Ovary (tissue), 10 donors: ENCODE measurements at places on chromosomes 1 and 21. TPM values are rescaled to one million over a fixed set of nuclear protein-coding genes. Genes with fewer than 3 reads are reported as not detected.

The ENAH gene
- polyA plus RNA-seq: 40.1 TPM

The TCEA3 gene
- polyA plus RNA-seq: 73.8 TPM

The CCDC27 gene
- 0.05 TPM for polyA plus RNA-seq

The HFM1 gene
- 2.9 TPM for polyA plus RNA-seq

The SERPINC1 gene
- polyA plus RNA-seq: 0.37 TPM

The KCNE1 gene
- polyA plus RNA-seq: 0.21 TPM

DNA sequence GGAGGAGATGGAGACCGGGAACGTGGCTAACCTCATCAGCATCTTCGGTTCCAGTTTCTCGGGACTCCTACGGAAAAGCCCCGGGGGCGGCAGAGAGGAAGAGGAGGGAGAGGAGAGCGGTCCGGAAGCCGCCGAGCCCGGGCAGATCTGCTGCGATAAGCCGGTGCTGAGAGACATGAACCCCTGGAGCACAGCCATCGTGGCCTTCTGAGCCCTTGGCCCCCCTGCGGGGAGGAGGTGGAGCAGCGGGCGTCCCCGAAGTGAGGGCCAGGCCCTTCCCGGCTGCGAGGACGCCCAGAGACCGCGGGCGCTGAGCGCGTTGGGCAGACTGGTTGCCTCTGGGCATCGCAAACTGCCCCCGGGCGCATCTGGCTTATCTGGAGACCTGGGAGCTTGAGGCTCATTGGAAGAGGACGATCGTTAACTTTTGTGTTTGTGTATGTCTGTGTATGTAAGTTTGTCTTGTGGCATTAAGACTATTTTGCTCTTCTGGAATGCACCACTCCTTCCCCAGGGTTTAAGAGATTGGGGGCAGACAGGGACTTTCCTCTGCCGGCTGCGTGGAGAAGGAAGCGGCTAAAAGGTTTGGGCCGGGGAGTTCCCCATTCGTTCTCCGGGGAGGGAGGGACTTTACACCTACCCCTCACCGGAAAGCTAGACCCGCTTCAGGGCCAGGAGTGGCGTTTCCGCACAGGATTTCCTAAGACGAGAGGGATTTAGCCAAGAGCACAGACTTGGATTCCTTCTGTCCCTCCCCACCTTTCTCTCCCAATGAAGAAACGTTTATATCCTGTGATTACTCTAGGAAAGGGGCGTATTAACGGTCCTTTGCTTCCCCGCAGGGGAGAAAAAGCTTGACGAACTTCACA lies 1.4 kb downstream of the IER5 start:
- DNase-seq: peak; percentile 44

DNA sequence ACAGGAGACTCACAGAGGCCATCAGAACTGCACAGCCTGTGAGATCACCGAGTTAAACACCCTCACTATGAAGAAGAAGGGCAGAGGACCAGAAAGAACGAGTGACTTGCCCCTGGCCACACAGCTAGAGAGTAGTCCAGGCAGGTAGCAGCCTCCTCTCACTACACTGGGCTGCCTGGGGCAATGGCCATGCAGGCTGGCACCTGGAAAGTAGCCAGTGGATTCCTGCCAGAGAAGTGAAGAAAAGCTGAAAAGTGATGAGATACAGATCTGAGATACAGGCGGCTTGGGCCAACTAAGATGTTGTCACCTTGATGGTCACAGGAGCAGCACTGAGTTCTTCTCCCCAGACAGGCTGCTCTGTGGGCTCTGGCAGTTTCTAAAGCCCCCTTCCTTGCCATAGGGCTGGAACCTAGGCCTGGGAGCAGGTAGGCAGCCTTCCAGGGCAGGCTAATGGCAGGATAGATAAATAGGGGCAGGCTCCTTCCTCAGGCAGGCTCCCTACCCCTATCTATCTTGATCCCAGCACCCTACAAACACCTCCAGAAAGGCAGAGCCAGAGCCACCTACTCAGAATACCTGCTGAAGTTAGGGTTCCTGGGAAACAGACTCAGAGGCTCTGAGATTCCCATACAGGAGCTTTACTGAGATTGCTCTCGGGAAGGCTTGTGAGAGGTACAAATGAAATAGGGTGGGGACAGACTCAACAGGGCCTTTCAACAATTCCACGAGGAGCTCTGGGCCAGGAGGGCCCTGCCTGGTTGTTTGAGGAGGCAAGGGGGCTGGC lies 106.3 kb downstream of the BEND5 start:
- DNase-seq: no peak

DNA sequence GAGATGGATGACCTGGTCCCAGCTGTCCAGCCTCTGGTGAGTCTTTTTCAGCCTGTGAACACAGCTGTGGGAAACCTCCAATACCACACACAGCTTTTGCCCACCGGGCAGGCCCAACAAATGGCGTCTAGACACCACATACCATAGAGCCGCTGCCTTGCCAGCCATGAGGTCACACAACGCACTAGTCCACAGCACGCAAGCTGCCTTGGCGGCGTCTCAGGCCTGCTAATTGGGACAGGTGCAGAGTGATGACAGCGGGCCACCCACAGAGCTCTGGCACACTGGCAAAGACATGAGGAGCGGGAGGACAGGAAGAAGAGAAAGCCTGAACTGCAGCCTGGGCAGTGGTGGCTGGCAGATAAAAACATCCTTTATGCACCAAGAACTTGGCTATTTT lies 125.5 kb downstream of the ADAMTS1 start:
- DNase-seq: no peak

DNA sequence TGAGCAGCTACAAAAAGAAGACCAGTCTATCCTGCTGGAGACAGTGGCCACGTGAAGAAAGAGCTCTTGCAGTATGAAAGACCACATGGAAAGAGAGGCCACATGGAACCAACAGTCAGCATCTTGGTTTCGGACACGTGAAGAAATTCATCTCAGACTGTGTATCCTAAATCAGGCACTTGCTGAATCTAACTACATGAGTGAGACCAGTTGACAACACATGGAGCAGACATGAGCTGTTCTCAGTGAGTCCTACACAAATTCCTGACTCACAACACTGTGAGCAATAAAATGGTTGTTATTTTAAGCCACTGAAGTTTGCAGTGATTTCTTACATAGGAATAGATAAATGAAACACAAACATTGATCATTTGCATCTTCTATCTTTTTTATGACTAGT lies 2.4 kb upstream of the TAF1A start:
- DNase-seq: no peak

GRCh38 chr1:20114021-20114648 lies 5.2 kb downstream of the PLA2G2D start:
- no peak for DNase-seq

DNA sequence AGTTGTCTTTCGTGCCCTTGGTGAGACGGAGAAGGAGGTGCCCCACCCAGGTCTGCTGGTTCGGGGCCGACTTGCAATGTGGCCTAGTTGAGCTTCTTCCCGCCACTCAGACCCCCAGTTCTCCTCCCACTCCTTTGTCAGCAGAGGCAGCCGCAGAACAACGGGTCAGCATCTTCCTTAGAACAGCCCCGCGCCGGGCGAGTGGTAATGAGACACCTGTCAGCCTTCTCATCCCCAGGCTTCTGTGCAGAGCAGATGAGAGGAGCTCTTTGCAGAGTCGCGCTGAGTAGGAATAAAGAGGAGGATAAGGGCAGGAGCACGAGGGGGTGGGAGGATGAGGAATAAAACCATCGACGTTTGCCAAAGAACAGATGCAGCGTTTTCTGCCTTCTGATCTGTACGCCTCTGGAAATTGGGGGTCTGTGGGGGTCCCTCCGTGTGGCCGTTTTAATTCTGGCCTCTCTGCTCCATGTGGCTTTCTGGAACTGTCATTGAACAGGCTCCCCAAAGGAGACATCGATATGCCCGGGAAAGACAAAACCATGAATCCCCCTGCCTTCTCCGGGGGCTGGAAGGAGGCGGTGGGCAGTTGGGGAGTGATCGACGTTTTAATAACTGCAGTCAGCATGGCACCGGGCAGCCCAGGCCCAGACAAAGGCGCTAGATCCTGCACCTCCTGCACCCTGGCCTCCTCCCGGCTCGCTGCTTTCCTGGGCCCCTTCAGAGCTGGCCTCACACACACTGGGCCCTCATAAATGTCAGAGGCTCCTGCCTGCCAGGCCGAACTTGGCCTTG lies 27.5 kb upstream of the IGSF21 start:
- no peak for DNase-seq

DNA sequence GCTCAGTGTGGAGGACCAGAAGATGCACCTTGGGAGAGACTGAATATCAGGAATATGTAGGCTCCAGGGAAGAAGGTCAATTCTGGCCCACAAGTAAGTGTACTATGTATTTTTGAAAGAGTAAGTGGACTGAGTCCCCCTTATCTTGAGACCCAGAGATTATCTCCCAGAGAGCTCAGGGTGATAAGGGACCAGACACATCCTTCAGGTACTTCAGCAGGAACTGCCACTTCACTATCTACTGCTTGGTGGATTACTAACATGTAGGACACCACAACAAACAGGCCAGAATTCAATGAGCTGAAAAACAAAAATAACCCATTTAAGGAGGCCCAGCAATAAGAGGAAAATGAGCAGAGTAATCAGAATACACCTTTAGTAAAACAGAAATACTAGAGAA lies 119.2 kb downstream of the ZNF644 start:
- DNase-seq: no peak

DNA sequence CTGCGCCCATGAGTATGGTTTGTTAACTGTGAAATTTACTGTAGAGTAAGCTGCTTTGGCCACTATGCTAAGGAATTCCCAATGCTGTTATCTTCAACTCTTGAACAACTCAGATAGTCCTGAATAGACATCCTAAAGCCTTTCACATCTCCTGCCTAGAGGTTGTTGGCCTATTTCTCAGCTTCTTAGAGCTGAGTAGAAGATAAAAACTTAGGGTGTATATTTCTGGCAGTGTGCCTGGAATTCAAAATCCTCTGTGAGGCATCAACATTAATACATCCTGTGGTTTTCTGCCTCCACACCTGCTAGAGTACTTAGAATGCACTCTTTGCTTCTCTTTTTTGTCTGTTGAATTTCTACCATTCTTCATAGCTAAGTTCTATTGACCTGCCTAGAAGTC lies 45.8 kb upstream of the RC3H1 start:
- DNase-seq: no peak

DNA sequence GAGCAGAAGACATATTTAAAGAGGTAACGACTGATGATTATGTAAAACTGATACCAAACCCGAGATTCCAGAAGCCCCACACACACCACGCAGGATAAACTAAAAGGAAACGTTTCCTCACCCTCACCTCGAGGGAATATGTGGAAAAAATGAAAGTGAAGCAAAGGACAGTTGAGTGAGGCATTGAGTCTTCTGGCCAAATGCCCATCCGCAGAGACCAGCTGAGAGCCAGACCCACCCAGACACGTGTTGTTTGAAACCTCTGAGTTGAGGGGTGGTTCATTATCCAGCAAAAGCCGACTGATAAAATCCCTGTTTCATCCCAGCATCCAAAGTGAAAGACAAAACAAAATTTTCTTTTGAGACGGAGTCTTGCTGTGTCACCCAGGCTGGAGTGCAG lies 29.6 kb upstream of the PCBP3 start:
- no peak for DNase-seq

GRCh38 chr1:97685360-97685759 lies 235.5 kb downstream of the DPYD start:
- DNase-seq: no peak

DNA sequence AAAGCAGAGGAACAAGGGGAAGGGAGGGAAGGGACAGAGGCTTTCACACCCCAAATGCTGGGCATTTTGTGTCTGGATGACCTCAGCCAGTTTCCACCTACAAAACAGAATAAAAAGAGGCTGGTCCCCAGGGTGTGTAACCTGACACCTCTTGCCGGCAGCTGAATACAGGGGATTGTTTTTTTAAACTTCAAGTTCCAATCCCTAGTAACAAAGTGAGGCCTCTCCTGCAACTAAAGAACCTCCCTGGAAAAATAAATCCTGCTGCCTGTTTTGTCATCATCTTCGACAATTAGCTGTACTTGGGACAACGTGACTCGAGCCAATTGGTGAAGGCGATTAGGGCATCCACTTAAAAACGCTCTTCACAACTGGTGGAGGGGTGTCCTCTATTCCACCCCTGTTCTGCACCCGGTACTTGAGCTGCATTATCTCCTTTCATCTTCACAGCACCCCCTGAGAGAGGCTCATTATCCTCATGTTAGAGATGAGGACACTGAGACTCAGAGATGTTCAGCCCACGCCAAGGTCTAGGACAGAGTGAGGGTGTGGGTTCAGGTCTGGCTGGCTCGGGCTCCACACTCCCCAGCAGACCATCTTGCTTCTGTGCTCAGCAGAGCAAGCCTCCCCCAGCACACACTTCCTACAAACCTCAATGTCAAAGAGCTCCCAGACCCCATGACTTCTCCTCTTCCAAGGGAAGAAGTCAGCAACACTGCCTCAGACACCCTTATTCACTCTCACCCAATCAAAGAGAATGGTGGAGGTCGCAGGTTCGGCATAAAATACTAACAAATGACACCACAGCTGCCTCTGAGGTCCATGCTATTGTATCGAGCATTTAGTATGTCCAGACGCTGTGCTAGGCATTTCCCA lies 15.2 kb downstream of the ITPKB start:
- peak; percentile 72 for DNase-seq

- no peak for DNase-seq
Measured at GRCh38 chr21:44461005-44461404, 5.7 kb downstream of the LRRC3 start.

DNA sequence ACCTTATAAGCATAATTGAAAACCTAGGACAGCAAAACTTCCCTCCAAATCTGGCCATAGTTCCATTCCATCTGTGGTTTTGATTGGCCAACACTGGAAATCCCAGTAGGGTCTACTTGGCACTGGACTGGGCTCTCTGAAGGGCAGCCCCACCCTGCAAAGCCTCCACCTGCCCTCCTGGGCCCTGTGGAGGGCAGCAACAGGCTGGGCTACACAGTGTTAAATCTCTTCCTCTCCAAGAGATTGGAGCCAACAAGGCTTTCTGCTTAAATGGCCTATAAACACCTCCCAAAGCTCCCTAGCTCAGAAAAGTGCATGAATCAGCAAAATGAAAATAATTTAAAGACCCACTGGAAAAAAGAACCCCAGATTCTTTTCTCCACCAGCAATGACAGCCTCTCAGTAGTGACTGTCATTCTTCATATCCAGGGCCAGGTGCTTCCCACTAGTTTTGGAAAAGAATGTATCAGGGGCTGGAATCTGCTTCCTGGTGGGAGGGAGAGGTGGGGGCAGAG lies 58.5 kb downstream of the BEND5 start:
- DNase-seq: no peak

DNA sequence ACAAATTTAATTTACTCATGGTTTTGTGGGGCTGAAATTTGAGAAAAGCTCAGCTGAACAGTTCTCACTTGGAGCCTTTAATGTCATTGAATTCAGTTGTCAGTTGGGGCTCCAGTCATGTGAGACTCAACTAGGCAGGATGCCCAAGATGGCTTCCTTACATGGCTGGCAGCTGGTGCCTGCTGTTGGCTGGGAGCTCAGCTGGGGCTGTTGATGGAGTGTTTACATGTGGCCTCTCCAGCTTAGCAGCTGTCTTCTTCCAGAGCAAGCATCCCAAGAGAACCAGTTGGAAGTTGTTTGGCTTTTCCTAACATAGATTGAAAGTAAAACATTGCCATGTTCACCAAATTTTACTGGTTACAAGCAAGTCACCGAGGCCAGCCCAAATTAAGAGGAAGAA lies 81.8 kb upstream of the KCNA3 start:
- DNase-seq: no peak

DNA sequence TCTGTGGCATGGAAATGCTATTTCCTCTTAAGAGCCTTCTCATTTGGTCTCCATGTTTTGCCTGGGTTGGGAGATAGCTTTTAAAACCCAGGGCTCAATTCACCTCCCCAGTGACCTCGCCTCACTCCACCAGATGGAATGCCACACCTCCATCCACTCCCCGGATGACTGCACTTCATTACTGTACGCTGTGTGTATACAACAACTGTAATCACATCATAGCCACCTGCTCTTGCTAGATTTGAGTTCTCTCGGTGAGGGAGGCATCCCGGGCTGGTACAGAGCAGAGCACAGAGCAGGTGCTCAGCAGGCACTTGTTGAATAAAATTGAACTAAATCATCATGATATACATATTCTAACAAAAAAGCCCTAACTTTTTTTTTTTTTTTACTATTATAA lies 26.0 kb downstream of the SDE2 start:
- no peak for DNase-seq
